ENCODE measurements at places on chromosomes 2 and 18.

DNA sequence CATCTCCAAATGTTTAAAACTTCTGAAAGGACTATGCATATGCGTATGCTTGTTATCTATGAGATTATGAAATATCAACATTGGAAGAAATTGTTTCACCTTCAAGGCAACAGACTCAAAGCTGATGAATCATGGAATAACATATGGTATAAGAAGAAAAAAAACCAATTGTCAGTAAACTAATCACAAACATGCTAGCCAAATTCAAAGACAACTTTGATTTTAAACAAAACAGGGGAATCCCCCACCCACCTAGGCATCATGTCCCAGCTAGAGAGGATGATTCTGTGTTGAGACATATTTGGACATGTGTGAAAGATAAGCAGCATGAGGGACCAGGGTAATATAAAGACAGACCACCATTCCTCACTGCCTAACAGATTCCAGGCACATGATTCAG lies 147.7 kb downstream of the WDPCP start:
- DNase-seq, result no peak

GRCh38 chr2:100408104-100408503 lies 9.4 kb downstream of the CHST10 start:
- DNase-seq, result no peak

DNA sequence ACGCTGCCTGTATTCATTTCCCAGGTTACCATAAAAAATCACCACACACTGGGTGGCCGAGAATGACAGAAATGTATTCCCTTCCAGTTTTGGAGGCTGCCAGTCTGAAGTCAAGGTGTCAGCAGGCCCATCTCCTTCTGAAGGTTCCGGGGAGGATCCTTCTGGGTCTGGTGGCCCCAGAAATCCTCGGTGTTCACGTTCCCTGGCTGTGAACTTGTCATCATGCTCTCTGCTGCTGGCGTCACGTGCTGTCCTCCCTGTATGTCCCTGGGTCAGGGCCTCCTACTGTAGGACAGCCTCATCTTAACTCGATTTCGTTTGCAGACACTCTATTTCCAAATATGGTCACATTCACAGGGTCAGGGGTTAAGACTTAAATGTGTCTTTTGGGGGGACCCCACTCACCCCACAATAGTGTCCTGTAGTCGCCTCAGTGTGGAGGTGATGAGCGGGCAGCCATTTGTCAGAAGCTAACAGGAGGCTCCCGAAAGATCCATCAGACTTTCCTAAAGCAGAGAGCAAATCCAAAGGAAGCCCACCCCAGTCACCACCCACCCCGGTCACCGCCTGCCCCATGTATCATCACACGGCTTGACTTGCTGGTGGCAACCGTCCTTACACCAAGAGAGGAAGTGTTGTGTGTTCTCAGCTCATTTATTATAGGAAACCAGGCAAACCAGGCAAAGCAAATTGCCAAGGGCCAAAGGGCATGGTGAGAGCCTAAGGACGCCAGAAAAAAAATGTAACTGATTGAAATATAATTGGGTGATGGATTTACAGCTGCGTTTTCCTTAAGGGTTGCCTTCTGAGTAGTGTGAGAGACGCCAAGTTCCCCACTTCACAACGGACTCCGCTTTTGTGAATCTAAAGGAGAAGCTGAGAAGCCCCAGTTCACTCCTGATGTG lies 148.8 kb upstream of the ZNF236 start:
- no peak for DNase-seq

DNA sequence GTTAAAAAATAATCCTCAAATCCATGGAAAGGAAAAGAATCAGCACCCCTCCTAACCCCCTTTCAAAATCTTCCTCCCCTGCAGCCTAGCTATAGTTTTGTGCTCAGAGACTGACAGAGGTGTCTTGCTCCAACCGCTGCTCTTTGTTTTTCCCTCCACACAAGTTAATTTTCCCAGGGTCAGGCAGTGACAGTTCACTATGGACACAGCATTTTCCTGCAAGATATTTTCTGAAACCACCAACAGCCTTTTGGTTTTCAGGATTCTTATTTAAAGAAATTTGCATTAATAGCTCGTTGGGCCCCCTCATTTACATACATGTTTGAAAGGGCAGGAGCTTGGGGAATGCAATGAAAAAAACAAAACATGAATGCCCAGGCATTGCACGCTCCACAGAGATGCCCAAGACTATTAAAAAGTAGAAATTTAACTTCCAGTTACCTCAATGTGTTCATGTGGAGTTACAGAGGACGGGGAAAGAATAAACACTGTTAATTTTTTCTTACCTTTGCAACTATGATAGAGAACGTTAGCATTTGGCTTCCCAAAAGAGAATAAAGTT lies 71.4 kb upstream of the CXCR4 start:
- DNase-seq, result no peak

GRCh38 chr2:39870871-39871270 lies 91.8 kb upstream of the THUMPD2 start:
- no peak for DNase-seq
